ENCODE measurements at places on chromosomes 16 and 17.

- no peak for DNase-seq
Measured at GRCh38 chr16:66263168-66263972, 103.1 kb upstream of the CDH5 start.

- DNase-seq, result no peak
Measured at GRCh38 chr17:64411999-64412771, 21.5 kb upstream of the PECAM1 start.

DNA sequence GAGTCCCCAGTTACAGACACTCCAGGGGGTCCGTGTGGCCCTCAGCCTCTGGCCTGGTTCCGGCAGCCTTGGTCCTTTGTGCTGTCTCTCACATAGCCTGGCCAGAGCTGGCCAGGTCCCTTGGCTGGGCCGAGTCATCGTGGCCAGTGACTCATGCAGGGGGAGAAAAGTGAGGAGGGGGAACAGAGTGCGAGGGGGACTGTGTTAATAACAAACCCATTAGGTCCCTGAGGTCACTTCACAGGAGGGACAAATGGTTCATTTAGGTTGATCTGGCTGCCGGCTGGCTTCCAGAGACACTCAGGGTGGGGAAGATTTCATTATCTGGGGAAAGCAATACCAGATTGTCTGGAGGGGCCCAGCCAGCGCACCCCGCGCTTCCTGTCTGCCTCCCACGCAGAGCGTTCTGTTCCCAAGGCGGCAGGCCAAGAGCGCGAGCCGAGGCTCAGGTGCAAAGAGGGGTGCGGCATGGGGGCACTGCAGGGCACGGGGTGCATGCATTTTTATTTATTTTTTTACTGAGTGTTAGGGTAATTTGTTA is 223.1 kb downstream of the SEC14L1 start:
- DNase-seq, result no peak

GRCh38 chr16:70345840-70346239 is 863 bp upstream of the DDX19A start:
- no peak for DNase-seq

DNA sequence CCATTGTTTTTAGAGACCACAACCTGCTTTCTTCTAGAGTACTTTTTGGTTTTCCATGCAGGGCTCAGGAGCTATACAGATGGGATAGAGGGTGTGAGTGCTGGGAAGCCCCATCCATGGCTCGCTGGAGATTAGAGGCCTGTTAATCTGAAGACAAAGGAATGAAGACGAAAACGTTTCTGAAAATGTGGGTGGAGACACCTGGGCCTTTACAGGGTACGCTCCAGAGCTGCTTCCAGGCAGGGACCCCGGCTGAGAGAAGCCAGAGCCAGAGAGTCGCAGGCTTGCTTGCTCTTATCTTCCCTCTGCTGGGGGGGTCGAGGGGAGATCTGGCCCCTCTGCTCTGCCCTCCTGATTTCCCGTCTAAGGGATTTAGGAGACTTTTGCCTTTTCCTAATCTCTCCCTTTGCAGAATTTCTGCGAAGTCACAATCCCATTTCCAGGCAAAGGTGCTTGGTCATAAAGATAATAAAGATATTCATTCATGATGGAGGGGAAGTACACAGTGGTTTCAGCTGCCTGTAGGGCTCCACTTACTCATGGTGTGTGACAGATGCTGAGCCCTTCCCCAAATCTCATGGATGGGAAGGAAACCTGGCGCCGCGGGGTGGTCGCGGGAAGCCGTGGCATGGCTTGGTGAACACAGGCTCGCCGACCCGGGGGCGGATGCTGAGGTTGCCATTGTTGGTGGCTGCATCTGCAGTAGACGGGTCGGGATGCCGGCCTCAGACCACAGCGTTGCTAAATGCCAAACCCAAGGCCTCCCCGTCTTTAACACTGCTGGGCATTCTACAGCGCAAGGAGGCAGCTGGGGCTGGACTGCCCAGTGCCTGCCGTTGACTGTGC is 4.8 kb upstream of the SOCS3 start:
- no peak for DNase-seq

DNA sequence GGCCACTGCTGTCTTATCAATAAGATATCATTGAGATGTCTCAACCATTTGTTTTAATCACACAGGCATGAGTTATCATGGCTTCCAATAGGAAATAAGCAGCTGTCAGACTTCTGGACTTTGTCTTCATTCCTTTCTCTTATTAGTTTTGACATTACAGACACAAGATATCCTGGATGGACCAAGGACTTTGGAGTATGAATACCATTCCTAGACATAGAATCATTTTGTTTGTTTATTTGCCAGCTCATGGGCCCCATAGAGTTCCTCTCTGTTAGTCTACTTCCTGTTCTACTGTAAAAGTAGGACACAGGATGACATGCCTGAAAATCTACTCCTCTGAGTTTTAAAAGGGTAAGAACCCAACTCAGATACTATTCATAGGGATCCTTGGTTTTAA is 77.7 kb upstream of the KCNJ16 start:
- no peak for DNase-seq

DNA sequence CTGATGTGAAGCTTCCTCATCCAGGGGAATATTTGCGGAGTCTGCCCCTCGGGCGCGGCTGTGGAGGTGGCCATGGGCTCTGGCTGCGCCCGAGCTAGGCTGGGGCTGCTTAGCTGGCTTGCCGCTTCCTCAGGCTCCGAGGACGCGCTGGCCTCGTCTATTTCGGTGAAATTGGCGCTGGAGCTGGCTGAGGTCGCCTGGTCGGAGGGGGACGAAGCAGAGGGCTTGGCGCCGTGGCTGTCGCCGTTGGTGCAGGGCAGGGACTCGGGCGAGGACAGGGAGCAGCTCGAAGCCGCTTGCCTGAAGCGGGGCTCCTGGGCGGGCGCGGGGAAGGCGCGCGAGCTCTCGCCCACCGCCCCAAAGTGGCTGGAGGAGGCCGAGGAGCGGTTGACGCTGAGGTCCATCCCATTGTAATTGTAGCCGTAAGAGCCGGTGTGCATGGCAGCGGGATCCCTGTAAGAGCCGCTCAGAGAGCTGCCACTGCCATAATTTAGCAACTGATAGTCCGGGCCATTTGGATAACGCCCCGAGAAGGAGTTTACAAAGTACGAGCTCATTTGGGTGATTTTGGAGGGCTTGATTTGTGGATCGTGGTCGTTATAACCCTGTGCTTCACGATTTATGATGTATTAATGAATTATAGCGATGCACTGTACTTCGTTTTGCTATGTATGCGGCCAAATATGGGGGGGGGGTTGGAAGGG is at the start of gene HOXB5:
TSS of gene HOXB5 (minus strand) at position 654 of the 704 bp plus-strand sequence. CDS start at position 557, 97 bp downstream.
- DNase-seq, result no peak

DNA sequence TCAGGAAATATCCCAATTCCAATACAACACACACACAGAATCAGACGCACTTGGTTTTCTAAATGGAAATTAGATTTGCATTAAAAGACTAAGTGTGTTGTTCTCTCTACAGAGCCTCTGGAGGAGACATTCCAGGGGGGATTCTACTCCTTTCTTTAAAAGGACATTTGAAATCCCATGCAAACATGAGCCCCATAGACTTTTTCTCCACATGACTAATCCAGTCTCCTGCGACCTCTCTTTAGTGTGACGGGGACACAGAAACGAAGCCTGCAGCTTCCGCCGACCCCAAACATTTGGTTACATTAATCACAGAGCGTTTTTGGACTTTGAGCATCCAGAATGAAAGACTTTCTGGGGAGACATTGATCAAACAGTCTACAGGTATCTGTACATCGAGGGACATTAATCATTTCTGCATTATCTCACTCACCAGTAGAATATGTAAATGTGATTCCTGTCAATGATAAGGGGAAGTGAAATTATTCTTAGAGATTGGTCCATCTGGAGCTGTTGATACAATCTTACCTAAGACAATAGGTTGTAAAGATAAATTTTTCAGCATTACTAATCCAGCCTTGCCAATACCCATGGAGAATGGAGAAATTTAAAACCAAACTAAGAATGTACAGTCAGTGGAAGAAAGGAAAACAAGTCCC is 103.4 kb upstream of the IRX3 start:
- no peak for DNase-seq

- no peak for DNase-seq
Measured at GRCh38 chr16:70691223-70692129, 5.6 kb upstream of the MTSS2 start.

- no peak for DNase-seq
Measured at GRCh38 chr17:16155536-16155935, 59.8 kb downstream of the NCOR1 start.

DNA sequence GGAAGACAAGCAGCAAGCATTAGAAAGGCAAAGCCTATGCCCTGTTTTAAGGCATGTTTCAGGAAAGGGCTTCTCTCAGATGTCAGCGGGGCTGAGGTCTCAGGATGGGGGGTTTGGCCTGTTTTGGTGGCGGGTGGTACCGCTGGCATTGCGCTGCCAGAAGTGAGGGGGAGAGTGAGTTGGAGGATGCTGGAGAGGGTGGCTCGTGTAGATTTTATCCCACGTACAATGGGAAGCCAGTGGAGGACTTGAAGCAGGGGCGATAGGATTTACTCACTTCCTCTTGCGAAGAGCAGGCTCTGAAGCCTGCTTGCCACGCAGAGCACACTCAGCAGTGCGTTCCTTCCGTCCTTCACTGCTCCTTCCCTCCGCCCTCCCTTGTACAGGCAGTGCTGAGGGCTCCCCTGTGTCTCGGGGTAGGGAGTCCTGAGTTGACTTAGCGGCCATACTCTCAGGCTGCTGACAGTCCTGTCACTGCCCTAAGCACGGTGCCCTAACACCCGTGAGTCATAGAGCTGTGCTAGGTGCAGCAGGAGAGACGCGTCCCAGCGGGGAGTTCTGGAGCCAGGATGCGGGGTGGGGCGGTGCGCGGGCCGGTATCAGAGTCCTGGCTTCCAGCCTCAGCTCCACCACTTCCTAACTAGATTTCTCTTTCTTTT is 113.1 kb downstream of the SNX29 start:
- DNase-seq, result peak; percentile 55

GRCh38 chr16:65618931-65619330 is 497.1 kb upstream of the CDH11 start:
- DNase-seq, result no peak

GRCh38 chr17:55601874-55602364 is 90.7 kb upstream of the SMIM36 start:
- DNase-seq, result peak; percentile 46

- no peak for DNase-seq
Measured at GRCh38 chr17:38800237-38800760, 943 bp upstream of the PIP4K2B start.

- DNase-seq, result no peak
Measured at GRCh38 chr17:3954976-3955672, 9.1 kb downstream of the ATP2A3 start.
